ENCODE measurements at places on chromosomes 11 and 22.

GRCh38 chr22:38416621-38417251 lies 38.3 kb downstream of the KCNJ4 start:
- no peak for DNase-seq

DNA sequence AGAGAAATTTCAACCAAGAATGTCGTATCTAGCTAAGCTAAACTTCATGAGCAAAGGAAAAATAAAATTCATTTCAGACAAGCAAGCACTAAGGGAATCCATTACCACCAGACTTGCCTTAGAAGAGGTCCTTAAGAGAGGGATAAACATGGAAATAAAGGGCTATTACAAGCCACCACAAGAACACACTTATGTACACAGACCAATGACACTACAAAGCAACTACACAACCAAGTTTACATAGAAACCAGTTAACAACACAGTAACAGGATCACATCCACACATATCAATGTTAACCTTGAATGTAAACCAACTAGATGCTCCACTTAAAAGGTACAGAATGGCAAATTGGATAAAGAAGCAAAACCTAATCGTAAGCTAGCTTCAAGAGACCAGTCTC lies 38.0 kb downstream of the TMEM123 start:
- DNase-seq = no peak

DNA sequence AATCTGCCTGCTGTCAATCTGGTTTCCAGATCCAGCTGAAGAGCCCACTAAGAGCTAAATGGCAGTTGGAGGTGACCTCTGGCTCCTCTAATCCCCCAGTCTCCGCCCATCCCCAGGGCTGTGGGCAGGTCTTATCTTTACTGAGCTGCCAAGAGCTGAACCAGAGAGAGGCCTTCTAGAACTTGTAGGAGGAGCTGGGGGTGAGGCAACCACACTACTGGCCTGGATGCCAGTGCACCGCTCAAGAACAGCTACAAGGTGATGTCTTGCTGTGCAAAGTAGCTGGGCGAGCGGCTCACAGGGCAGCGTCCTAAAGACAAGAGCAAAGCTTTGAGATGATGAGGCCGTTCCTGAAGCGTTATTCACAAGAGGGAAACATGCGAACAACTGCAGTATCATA lies 374.6 kb downstream of the CTTN start:
- no peak for DNase-seq

DNA sequence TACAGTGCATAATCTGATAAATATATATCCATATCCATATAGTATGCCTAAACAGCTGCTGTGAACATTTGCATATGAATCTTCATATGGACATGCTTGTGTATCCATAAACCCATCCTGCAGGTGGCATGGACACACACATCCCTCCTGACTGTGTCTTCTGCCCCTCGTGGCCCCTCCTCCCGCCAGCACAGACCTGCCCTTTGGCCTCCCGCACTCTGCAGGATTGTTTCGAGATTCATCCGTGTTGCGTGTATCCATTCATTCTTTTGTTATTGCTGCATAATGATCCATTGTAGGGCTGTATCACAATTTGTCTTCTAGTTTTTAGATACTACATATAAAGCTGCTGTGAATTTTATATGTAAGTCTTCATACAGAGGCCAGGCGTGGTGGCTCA lies 24.0 kb downstream of the ZBED4 start:
- no peak for DNase-seq

DNA sequence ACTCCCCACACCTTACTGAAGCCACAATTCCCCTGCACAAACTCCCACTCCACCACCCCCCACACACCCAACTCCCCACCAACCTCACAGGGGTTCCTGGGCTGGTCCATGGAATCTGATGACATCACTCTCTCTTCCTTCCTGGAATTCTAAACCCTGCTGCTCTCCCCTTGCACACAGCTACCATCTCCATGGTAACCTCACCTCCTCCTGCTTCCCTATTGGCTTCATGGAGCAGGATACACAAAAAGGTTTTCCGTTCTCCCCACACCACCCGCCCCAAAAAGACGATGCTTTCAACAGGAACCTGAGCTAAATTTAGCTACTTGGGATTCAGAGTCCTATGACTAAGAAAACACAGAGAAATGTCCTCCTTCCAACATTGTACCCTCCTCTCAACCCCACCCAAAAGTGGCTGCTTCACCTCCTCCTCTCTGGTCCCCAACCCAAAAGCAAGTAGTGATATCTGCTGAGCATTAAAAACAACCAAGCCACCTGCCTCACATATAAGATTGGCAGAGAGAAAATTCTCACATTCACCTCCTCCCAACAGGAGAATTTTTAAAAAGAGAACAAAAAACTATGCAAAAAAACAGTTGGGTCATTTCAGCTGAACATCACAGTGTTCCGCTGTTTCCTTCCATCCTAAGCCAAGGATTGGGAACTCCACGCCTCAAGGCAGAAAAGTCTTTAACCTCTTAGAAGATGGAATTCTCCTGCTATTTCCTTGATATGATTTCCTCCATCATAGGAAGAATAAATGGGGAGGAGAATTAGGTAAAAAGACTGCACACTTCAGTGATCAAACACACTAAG lies 66.9 kb downstream of the RBFOX2 start:
- peak; percentile 60 for DNase-seq

DNA sequence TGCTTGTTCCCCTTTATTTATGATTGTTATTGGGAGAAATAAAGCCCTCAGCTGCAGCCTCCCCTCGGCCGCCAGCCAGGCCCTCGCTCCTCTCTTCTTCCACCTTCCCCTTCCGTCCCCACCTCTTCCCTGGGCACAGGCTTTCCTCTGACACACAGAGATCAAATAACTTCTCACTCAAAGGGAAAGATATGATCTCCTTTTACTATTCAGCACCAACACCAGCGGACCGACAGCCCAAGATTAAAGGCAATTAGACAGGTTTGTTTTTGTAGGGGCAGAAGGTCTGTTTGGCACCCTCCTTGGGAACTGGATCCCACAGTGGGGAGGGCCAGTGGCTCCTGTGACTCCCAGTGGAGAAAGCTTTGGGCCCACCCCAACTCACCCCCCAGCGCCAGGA lies 23.0 kb downstream of the NECTIN1 start:
- no peak for DNase-seq

DNA sequence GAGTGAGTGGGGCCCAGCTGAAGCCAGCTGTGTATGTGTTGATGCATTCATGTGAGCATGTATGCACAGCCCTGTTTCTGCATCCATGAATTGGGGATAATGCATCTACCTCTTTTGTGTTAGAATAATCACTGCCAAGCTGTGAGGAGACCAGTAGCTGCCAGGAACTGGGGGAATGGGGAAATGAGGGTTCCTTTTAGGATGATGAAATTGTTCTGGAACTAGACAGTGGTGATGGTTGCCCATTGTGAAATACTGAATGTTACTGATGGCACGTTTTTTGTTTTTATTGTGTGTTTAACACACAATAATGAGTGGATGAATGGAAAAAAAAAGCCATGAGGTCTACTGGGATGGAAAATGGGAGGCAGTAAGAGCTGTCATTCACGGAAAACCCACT lies 45.3 kb upstream of the WNT11 start:
- DNase-seq = no peak

DNA sequence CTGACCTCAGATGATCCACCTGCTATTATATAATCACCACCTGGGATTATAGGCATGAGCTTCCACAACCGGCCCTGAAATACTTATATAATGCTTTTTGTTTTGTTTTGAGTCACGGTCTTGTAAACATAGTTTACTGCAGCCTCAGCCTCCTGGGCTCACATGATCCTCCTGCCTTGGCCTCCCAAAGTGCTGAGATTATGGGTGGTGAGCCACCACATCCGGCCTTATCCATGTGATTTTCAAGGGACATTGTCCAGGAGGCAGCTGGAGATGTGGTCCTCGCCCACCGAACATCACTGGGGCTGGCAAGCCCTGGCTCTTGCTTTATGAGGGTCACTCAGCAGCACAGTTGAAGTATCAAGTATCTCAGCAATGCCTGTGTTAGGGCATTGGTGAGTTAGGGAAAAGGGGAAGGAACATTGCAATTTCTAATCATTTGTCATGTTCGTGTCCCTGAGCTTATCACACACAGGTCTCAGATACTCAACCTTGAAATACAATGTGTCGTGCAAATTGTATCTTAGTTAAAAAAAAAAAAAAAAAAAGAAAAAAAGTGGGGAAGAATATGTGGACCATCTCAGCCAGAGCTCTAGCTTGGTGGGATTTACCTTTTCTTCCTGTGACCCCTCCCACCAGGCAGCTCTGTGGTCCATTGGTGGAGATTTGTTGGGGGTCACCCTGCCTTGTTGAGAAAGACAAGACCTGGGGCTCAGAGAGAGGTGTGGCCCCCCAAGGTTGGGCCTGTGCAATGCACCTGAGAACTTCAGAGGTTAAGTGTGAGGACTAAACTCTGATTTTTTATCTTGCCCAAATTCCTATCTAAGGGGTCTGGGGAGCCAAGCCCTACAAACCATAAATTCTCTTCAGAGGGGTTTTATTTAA lies 40.4 kb upstream of the MAPK1 start:
- DNase-seq = no peak

DNA sequence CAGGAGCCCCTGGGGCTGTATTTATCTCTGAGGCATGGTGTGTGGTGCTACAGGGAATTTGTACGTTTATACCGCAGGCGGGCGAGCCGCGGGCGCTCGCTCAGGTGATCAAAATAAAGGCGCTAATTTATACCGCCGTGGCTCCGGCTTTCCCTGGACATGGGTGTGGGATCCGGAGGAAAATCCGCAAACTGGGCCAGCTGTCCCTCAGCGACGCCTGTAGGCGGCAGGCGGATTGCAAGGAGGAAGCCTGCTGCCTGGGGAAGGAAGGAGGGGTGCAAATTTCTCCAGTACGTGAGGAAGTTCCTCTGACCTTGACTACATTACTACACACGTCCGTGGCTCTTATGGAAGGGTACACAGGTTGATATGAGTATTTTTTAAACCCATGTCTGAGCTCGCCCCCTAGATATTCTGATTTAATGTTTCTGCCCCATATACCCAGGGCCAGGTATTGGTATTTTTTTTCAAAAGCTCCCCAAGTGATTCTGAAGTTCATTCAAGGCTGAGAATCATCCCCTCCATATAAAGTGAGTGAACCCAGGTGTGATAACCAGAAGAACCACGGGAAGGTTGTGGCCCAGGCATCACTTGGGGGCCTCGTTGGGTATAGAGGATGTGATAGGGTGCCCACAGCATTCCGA lies 2.8 kb downstream of the MYOD1 start:
- no peak for DNase-seq

DNA sequence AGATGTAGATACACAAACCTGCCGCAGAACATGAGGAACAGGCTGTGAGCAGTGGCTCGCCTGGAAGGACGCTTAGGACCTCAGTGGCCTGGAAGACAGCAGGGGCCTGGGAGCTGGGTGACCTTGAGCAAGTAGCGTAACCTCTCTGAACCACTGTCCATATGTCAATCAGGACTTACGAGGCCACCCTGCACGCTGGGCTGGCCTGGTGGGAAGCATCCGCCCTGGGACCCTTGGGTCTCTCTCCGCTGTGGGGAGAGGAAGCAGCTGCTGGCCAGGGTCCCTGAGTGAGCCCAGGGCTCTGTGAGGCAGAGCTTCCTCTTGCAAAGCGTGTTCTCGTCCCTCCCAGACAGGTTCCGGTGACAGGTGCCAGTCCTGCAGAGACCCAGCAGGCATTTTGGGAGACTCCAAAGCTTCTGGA lies 14.0 kb upstream of the EHD1 start:
- DNase-seq = no peak

DNA sequence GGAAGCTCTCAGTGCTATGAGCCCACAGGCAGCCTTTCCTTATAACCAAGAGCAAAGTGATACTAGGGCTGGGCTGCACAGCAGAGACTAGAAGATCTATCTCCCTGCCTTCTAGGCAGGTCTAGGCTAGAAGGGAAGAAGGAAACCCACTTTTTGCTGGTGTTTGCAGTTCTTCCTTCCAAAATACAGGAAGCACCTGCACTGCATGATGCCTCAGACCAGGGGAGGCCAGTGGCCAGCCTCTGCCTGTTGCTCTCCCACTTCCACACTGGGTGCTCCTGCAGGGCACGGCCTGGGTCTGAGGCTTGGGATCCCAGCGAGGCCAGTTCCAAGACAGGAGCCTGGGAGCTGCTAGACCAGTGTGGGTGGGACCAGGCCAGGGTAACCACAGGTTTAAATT lies 6.0 kb upstream of the UCP3 start:
- peak; percentile 31 for DNase-seq

DNA sequence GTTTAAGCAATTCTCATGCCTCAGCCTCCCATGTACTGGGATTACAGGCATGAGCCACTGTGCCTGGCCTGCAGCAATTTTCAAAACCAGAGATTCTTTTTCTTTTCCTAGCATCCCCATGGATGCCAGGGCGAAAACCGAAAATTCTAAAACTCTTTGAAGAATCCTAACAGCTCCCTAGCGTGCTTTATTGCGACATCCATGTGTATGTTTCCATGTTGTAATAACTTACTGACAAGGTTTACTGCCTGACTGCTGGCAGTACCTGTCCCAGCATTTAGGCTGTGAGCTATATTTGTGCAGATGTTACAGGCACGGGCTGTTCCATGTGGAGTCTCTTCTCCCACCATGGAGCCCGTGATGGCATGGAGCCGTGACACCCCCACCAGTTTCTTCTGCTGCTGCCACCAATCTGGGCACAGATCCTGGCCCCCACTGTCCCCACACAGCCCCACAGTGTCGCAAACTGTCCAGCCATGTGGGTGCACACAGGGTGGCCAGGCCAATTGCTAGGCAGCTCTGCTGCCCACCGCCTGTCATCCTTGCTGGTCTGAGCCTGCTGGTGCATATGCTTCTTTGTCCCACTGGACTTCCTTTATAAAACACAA lies 7.1 kb upstream of the TAB1 start:
- DNase-seq = no peak

DNA sequence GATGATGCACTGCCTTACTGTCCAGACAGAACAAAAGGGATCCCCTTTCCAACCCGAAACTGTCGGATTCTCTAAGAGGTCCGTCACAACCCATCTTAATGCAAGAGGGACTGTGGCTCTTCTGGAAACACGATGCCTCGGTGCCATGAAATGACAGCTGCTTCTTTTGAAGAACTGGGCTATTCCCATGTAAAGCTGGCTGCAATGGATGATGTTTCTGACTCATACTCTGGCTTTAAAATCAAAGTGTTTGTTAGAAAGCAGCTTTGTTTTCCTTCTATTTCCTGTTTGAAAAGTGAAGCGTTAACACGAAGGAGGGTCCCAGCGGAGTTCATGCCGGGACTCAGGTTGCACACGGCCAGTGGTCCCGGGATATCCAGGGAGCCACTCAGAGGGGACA lies 3.1 kb downstream of the TP53AIP1 start:
- DNase-seq = no peak

DNA sequence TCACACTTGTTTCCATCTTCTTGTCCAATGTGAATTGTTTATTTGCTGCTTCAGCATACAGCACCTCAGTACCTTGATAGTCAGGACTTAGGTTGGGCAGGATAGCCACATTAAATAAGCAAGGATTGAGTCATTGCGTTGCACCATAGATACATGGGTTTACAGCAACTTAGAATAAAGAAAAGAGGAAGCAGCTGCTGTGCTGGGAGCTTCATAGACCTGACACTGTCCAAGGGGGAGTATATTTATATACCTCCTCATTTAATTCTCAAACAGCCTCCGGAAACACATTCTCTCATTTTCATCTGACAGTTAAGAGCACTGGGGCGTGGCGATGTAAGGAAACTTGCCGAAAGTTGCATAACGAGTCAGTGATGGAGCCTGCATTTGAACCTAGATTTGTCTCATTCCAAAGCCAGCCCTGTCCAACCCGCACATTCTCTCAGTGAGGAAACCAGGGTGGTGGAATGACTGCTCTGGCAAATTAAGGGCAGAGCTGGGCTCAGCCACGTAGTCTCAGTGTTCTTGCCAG lies 42.2 kb downstream of the UBASH3B start:
- DNase-seq = no peak

- DNase-seq = no peak
Measured at GRCh38 chr22:39472570-39473556, 16.1 kb downstream of the MGAT3 start.

GRCh38 chr11:73177778-73178539 lies 35.8 kb upstream of the FCHSD2 start:
- peak; percentile 77 for DNase-seq
